ENCODE measurements at places on chromosomes 4 and X. TPM values are rescaled to one million over a fixed set of nuclear protein-coding genes. Genes with fewer than 3 reads are reported as not detected.

CBR4 gene
- 8.5 TPM for total RNA-seq

CSN1S1 gene
- not detected for total RNA-seq

COL4A5 gene
- 19.5 TPM for total RNA-seq

ZNF630 gene
- 1.3 TPM for total RNA-seq
